NCI-H146 (cell line): ENCODE measurements at places on chromosomes 3 and 15.

DNA sequence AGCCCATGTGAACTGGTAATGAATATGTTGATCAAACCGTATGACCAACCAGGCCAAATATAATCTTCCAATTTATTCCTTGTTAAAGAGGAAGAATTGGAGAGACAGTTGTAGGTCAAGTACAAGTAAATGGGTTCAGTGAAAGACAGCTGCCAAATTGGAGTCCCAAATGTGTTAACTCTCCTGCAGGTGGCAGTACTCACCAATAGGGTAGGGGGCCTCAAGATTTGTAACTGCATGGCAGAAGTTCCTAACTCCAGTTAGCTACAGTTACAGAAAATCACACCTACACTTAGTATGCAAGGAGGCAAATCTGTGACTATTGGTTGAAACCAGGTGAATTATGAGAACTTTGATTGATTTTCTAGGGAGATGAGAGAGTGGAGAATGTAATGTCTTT is 278.0 kb downstream of the ZBBX start:
- no peak for DNase-seq

GRCh38 chr3:53842436-53843194 is 3.6 kb downstream of the CHDH start:
- peak; percentile 30 for DNase-seq

- no peak for DNase-seq
These were observed 223.0 kb upstream of the DPH6 start for GRCh38 chr15:35768949-35769348.

DNA sequence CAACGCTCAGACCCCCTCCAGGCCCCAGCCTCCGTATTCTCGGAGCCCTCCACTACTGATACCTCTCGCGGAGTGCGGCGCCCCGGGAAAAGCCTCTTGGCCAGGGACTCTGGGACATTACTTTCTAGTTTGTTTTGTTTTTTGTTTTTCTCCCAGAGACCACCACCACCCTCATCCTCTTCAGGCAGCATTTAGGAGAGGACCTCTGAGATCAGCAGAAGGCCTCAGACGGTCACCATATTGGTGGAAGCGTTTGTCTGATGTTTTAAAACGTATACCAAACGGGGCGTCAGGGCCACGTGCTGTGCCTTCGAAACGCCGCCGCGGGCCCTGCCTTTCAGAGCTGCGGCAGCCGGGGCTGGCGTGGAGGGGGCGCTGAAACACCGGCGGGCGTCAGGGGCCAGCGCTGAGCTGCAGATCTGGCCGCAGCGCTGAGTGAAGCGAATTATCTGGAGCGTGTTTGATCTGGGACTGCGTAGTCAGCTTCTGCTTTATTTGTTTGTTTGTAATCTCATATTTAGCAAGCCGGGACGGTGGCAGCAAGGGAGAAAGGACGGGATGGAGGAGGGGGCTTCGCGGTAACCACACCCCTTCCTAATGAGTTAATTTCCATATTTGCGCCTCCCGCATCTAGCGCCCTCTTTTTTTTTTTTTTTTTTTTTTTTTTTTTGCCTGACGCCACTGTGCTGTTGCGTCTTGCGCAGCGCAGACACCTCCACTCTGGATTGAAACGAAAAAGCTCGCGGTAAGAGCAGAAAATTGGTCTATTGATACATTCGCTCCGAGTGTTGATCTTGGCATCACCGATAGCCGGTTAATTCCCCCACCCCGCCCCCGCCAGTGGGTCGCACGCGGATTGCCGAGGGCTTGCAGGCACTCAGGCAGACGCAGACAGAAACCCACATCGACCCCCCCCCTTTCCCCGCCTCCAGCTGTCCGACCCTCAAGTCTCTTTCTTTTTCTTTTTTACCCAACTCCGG is 14.9 kb downstream of the SOX2 start:
- DNase-seq, result peak; percentile 99

- no peak for DNase-seq
These were observed 42.0 kb downstream of the RASA2 start for GRCh38 chr3:141528800-141529199.

- no peak for DNase-seq
These were observed 571.6 kb upstream of the NR2F2 start for GRCh38 chr15:95758851-95759250.

GRCh38 chr3:77040216-77040615 is 317 bp downstream of the ROBO2 start:
- peak; percentile 25 for DNase-seq

- no peak for DNase-seq
These were observed 23.0 kb downstream of the ITGA11 start for GRCh38 chr15:68408971-68409370.

DNA sequence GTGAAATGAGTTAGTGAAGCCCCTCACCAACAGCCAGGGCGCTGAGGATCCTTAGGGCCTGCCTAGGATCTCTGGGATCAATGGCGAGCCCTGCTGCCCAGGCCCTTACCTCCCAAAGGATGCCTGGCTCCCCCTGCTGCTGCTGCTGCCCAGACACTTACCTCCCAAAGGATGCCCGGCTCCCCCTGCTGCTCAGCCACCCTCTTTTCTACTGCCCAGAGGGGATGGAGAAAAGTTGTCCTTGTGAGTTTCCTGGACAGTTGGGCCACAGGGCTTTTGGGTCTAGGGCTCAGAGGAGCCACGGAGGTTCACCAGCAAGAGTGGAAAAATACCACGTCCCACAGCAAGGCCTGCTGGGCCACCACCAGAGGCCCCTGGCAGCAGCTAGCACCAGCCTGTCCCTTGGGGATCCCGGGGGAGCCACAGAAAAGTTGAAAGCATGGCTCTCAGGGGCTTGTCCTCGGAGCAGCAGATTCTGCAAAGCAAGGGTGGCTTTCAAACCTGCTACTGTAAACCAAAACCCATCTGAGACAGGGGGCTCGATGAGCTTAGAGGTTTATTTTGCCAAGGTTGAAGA is 59.4 kb downstream of the SLC6A6 start:
- DNase-seq, result peak; percentile 28
